Kidney (tissue), 22 donors: ENCODE measurements at places on chromosomes 6 and 20.

GRCh38 chr20:58251979-58252591 lies 23.6 kb upstream of the ANKRD60 start:
- no peak for DNase-seq

DNA sequence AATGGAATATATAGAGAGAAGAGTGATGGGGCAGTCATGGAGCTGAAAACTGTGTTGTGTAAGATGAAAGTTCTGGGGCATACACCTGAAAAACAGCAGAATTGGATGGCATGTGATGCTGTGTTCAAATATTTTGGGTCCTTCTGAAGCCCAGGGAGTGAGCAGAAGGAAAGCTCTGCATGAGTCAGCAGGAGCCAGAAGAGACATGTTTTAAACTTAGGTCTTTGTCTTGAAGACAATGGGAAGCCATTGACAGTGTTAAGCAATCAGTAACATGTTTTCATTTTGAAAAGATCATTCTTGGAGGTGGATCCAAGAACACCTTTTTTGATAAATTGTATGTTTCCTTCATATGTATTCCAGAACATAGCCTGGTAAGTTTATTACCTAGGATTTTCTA lies 38.9 kb upstream of the MAFB start:
- DNase-seq, result no peak

- DNase-seq, result no peak
Measured at GRCh38 chr6:64290867-64291266, 655.3 kb downstream of the PHF3 start.

DNA sequence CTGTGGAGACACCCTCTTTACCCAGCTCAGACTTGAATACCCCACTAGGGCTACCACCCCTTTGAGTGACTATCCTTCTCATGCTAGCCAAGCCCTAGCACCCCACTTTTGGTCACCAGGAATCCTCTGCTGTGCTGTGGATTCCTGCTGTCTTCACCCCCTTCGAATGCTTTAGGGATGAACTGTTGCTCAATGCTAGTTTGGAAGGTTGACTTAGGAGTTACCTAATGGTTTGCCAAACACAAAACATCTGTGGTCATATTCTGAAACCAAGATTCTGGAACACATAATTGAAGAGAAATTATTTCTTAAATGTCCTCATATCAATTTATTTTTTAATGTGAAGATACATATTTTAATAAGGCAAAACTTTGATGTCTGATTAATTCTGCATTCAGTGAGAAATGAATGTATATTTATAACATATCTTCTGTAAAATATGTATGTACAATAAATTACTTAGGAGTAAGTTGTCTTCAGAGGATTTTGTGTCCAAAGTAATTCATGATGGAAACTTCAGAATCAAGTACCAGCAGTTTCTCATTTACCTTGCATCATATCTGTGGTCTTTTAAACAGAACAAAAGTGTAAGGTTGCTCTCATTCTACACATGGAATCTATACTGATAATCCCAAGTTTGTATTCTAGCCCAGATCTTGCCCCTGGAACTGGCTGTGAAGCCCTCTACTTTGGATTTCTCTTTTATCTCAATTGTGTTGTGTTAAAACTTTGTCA lies 46.9 kb downstream of the TMEM200A start:
- DNase-seq, result no peak

- no peak for DNase-seq
Measured at GRCh38 chr6:106870069-106870468, 104.5 kb downstream of the CD24 start.

GRCh38 chr6:31336896-31337496 lies 20.0 kb downstream of the HLA-B start:
- DNase-seq, result no peak

DNA sequence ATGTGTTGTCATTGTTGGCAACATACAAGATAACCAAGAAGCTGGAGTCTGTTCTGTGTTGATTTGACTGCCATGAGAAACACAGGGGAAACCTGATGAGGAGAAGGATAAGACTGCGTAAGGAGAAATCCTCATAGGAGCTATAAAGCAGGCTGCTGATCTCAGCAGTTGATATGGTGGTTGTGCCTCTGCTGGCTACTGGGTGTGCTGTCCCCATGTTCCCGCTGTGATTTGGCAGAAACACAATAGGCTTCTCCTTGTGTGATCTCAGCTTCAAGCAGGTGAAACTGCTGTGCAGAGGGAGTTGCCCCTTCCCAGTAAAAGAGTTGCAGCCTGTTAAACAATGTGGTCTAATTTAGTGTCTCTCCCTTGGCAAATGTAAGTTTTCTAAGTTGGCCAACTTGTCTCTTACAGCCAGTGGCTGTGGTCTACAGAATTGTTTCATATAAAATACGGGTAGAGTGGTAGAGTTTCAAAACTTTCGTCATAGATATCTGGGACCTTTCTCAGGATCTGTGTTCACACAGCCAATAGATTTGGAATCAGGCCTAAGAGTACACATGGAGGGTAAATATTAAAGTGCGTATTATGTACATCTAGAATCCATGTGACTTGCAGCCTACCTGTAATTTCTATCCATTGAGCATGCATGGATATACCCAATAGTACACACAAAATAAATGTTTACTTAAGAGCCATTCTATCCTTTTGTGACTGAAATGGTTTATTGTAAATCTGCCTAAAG lies 78.4 kb downstream of the RNF144B start:
- no peak for DNase-seq

DNA sequence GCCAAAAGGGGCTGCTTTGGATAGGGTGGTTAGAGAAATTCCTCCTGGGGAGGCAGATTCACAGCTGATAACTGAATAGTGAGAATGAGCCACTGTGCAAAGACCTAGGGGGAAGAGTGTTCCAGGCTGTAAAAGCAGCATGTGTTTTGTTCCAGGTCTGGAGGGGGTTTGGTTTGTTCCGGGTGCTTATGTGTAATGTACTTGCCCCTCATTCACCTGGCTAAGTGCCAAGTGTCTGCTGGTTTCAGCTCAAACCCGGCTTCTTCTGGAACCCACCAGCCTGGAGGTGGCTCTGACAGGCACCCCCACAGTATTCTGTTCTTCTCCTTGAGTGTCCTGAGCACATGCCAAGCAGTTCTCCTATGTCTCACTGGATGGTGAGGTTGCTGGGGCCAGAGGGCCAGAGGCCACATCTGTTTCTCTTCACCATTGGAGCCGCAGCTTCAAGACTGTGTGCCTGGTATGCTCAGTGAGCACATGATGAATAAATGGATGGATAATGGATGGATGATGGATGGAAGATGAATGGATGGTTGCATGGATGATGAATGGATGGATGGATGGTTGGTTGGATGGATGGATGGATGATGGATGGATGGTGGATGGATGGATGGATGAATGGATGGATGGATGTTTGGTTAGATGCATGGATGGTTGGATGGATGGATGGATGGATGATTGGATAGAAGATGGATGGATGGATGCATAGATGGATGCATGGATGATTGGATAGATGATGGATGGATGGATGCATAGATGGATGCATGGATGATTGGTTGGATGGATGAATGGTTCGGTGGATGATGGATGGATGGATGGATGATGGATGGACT lies 227.6 kb downstream of the BMP7 start:
- no peak for DNase-seq
